ENCODE measurements at places on chromosomes 4 and X.

- no peak for DNase-seq
Observed at GRCh38 chrX:129900054-129900453, 5.9 kb upstream of the UTP14A start.

- no peak for DNase-seq
Observed at GRCh38 chr4:25977397-25978170, 63.6 kb downstream of the SMIM20 start.

GRCh38 chr4:112130906-112131305 is 14.3 kb upstream of the FAM241A start:
- no peak for DNase-seq

DNA sequence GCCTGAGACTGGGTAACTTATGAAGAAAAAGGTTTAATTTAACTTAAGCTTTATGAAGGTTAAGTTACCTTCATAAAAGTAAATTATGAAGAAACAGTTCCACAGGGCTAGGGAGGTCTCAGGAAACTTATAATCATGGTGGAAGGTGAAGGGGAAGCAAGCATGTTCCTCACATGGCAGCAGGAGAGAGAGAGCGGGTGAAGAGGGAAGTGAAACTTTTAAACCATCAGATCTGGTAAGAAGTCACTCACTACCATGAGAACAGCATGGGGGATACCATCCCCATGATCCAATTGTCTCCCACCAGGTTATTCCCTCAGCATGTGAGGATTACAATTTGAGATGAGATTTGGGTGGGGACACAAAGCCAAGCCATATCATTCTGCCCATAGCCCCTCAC is 944.7 kb upstream of the NDST4 start:
- no peak for DNase-seq

DNA sequence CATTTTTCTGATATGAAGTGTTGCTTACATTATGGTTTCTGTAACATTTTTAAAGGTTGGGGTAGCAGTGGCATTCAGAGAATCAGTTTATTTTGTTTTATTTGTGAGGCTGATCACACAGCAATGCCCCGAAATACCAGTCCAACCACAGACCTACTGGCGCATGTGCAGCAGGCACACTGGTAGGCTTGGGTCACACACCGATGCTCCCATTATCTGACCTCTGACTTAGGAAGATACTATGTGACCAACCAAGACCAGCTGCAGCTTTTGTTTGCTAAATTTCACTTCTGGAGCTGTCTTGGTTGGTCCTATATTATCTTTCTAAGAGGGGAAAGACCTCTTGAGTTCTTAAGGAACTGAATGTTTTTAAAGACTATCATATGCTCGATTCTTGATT is 18.7 kb downstream of the PGM2 start:
- no peak for DNase-seq

Data from C1 segment of cervical spinal cord (tissue), 14 donors.